ENCODE measurements at places on chromosomes 7 and 10.

GRCh38 chr7:19051767-19052375 is 65.6 kb downstream of the TWIST1 start:
- DNase-seq = no peak

DNA sequence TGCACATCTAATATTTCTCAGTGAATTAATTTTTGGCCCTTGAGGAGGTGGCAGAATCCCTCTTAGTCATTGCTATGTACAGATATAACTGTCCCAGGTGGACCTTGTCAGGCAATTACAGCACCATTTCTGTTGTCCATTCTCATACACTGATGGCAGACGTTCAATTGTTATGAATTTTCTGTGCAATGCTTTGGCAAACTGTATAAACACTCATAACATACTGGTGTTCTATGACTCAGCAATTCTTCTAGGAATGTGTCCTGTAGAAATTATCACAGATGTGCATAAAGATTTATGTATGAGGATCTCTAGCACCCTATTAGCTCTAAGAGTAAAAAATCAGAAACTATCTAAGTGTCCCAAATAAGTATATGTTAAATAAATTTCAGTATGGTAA is 80.8 kb downstream of the DNAJB9 start:
- DNase-seq = no peak

- DNase-seq = no peak
Measured at GRCh38 chr7:27144781-27145164, 1.3 kb upstream of the HOXA5 start.

- no peak for DNase-seq
Measured at GRCh38 chr7:2824026-2824677, 20.0 kb downstream of the GNA12 start.

- DNase-seq = no peak
Measured at GRCh38 chr7:122520971-122521555, 177.9 kb downstream of the RNF133 start.

- DNase-seq = no peak
Measured at GRCh38 chr10:73998623-73998928, 660 bp downstream of the VCL start.

GRCh38 chr7:28411876-28412662 is at the start of gene CREB5:
Gene CREB5, plus strand, starts transcription at chr7:28412518. Its CDS starts 397 bp downstream, at chr7:28412915.
- peak; percentile 23 for DNase-seq

DNA sequence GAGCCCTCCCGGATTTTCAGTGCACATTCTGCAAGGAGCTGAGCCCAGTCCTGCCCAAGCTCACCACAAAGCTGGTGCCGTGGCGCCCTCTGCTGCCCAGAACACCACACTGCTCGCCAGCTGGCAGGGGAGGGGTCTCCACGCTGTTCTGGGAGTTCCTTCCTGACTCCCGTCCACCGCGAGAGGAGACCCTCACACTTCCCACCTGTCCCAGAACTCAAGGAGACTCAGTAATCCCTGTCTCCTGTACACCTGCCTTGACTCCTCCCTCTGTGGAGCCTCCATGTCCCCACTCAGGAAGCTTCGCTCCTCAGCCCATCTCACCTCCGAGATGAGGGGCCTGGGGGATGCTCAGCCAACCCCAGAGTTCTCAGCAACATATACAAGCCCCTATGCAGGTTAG is 11.3 kb downstream of the C10orf105 start:
- DNase-seq = no peak

GRCh38 chr7:11313801-11314200 is 340.1 kb downstream of the PHF14 start:
- no peak for DNase-seq

DNA sequence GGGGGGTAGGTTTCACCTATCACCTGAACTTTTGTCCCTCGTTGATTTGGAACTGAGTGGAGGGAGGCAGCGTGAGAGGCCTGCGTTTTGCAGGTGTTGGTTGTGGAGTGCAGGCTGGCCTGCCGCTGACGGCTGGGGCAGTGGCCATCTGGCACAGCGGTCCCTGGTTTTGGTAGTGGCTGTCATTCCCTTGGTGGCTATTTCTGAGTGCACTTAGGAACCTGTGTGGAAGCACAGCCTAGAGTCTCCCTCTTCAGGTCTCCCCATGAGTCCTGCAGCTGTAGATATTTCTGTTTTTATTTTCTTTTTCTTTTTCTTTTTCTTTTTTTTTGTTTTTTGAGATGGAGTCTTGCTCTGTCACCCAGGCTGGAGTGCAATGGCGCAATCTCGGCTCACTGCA is 129.2 kb downstream of the CUL2 start:
- peak; percentile 15 for DNase-seq

- DNase-seq = no peak
Measured at GRCh38 chr7:43636093-43636492, 53.2 kb downstream of the STK17A start.

- DNase-seq = no peak
Measured at GRCh38 chr10:23204773-23205172, 12.7 kb downstream of the PTF1A start.

DNA sequence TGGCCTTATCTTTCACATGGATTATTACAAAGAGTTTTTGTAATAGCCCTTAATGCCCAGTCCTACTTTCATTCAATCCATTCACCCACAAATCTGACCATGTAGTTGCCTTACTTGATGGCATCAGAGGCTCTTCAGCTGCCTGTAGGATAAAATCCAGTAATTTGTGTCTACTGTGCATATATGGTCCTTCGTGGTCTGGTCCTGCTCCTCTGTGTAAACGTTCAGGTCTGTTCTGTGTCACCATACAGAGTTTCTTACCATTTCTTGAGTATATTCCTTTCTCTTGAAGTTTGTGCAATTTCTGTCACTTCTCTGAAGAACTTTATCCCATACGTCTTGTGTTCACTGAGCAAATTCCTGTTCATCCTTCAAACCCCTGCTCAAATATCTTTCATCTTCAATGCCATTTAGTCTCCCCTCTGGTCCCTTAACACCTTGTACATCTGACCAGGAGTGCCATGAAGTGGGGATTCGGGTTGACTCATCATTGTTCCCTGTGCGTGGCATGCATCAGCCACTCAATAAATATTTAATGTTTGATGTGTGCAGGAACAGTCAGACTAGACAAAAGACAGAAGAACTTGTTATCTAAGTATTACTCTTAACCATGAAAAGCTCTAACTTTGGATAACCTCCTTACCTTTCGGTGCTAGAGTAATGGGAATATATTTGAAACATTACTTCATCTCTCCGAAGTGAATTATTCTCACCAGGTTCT is 98.6 kb upstream of the RPA3 start:
- no peak for DNase-seq

- DNase-seq = no peak
Measured at GRCh38 chr7:134789967-134790685, 10.7 kb downstream of the CALD1 start.

DNA sequence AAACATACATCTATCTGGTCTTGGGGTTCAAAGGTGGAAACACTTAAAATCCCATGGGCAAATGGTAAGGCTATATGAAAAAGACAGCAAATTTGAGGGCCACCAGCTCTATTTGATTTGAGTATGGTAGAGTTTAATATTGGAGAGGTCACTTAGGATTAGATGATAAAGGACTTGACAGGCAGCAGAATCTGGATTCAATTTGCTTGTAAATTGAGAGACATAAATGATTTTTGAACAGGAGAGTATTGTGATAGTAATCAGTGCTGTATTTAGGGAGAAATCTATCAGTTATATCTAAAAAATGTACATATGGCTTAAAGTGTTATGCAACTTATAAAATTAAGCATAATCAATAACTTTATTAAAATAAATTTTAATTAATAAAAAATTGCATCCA is 155.2 kb downstream of the SEMA3A start:
- DNase-seq = no peak

DNA sequence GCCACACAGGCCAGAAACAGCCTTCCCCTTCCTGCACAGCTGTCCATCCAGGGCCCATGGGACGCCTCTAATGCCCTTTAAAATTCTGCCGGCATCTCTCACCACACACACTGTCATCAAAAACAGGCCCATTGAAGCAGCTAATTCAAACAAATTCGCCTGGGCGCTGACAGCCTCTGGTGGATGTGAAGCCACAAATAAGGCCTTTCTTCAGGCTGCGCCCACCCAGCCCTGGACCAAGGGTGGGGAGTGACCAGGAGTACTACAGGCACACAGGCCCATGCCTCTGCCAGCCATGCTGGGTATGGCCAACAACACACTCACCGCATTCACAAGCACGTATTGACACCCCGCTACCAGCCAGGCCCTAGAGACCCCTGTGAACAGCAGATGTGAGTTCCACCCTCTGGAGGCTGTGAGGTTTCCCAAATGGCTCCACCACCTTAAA is 54.6 kb downstream of the SLIT1 start:
- DNase-seq = no peak

DNA sequence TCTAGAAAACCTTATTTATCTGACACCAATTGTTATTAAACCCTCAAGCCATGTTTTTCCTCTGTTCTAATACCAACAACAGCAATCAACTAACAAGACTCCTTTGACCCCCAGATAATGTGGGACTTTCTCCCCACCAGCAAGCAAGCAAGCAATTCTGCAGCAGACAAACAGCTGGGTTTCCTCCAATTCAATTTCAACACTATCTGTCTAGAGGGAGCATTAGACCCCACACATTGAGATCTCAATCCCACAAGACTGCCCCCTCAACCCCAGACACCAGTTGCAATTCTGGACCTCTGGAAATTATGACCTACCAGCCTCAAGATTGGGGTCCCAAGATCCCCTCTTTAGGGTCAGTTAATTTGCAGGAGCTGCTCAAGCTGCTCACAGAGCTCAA is 89.4 kb upstream of the TMEM26 start:
- no peak for DNase-seq

DNA sequence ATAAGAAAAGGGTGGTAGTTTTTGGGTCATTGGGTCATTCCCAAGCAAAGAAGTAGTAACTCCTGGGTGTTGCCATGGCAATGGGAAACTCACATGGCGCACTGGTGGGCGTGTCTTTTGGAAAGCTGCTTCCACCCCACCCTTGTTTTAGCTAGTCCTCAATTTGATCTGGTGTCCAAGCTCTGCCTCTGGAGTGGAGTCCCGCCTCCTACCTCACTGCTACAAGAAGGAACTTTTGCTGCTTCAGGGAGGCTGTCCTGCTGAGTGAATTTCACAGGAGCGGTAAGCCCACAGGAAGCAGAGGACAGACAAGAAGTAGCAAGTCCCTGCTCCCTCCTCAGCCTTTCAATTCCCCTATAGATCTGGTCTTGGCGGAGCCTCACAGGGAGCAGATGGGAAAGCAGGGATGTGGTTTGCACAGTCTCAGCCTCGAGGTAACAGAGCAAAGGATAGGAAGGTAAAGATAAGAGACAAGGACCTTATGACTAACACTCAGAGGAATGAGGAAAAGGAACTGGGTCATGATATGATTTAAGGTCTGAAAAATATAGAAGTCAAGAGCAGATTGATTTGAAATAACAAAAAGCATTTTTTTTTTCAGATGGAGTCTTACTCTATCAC is 700.3 kb downstream of the TNS3 start:
- no peak for DNase-seq

DNA sequence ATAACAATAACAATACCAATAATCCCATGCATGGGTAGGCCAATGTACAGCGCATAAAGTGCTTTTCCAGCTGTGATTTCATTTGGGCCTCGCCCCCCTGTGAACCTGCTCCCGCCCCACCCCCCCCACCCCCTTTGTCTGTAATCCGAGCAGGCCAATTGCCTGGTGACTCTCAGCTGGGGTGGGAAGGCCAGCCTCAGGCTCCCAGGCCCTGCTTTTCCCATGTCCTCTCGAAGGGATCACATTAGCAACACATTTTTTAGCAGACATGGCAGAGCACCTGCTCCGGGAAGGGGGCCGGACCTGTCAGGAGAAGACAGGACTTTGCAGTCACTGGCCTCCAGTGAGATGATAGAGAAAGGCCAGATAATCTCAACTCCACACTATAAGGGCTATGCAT is 439.3 kb downstream of the RPS24 start:
- no peak for DNase-seq

- peak; percentile 76 for DNase-seq
Measured at GRCh38 chr7:80095545-80095944, 39.1 kb upstream of the GNAI1 start.

DNA sequence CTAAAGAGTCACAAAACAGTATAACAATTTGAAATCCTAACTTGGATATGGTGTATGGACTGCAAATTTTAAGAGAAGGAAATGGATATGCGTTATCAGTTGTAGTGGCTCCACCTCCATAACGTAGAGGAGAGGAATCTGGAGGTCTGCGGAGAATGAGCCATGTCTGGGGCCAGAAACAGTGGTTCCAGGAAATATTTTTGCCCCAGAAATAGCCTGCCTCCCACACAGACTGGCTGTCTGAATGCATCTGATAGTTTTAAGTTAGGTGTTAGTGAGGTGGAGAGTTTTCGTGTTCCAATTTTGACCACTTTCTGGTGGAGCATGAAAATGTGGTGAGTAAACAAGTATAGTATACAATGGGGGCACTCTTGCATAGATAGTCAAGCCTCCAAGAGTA is 1.6 kb downstream of the PHTF2 start:
- DNase-seq = no peak

DNA sequence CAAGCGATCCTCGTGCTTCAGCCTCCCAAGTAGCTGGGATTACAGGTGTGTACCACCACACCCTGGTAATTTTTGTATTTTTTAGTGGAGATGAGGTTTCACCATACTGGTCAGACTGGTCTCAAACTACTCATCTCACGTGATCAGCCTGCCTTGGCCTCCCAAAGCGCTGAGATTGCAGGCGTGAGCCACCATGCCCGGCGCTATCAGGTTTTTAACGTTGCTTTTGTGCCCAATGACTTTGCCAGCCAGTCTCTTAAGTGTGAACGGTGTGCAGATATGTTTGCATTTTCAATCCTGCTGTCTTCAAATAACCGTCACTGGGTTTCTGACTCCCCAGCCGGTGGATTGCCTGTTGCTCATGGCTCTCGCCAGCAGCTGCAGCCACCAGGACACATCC is 201.8 kb upstream of the PPP2R2D start:
- DNase-seq = no peak

GRCh38 chr10:28721318-28721951 is 44.1 kb downstream of the BAMBI start:
- no peak for DNase-seq

DNA sequence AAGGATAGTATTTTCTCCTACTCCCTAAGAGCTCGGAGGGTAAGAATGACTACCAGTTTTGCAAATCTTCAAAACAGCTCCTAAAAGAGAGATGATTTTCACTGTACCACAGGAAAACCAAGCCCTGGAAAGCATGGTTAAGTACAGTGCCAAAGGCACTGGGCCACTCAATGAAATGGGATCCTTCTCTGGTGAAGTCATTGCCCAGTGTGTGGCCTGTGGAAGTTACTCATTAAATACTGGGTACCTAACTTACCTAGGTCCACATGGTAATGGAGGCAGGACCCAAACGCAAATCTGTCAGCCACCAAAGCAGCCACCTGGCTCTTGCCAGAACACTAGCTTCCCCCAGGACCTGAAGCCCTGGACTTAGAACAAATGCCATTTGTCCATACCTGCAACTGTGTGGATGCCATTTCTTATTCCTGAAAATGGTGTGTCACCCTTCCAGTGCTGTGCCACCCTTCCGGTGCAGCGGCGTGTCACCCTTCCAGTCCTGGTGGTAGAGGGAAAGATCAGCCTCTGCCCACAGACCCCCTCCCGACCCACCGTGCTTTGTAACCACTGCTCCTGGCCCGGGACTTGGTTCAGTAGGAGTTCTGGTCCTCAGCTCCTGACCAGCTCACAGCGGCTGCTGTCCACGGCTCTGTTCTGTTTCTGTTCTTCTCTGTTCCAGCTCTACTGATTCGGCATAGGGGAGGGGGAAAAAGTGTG is 659.2 kb downstream of the SDK1 start:
- DNase-seq = no peak

All from hippocampal formation (tissue), 2 donors.